T-cell (primary cell): ENCODE measurements at places on chromosomes 13 and 19. TPM values are rescaled to one million over a fixed set of nuclear protein-coding genes. Genes with fewer than 3 reads are reported as not detected.

ARHGEF18 gene
- 145 TPM for total RNA-seq

KLF1 gene
- 0.38 TPM for total RNA-seq

DNA sequence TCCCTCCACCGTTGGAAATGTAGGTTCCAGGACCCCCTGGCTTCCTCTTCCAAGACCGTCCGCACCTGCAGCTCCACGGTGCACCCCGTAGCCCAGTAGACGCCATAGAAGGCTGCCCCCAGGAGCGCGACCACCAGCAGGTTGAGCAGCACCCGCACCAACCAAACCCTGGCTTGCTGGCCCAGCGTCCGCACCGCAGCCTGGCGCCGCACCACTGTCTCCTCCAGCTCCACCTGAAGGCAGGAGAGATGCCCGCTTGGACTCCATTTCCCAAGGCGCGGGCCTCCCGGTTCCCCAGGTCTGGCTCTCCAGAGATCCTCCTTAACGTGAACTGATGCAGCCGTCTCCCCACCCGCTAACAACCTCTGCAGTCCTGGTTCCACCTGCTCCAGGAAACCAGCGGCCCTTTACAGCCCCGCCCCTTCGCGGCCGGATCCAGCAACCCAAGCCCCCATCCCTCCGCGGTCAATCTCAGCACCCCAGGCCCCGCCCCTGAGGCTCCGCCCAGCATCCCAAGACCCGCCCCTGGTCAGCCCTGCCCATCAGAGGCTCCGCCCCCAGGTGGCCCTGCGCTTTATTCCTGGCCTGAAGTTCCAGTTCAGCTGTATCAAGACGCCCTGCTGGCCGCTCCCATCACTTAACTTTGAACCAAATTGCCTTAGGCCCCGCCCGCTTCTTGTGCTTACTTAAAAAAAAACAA is 5.0 kb upstream of the LENG1 start:
- DNase-seq, result no peak
- H3K27ac ChIP-seq, result no peak overlapping the region
- no peaks in the 10 kb centered on the region for H3K36me3 ChIP-seq
- H3K27me3 ChIP-seq, result no peaks in the 10 kb centered on the region

LPAR6 gene
- 74.2 TPM for total RNA-seq

DNA sequence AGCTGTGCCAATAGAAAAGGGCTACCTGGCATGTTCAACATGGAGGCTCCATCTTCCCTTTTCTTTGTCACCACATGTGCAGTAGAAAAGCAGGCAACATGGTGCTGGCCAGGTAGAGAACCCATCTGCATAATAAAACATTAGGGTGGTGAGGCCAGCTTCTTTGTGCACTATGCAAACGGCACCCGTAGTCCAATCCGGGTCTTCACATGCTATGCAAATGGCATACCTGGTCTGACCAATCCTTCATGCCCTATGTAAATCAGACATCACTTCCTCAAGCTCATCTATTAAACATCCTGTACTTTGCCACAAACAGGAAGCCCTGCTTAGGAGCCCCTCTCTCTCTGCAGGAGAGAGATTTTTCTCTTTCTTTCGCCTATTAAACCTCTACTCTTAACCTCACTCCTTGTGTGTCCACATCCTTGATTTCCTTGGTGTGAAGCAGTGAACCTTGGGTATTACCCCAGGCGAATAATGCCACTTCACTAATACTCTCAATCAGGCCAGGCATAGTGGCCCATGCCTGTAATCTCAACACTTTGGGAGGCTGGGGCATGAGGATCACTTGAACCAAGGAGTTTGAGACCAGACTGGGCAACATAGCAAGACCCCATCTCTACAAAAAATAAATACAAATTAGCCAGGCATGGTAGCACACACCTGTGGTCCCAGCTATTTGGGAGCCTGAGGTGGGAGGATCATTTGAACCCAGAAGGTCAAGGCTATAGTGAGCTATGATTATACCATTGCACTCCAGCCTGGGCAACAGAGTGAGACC is 111.3 kb upstream of the MRI1 start:
- H3K27ac ChIP-seq, result no peak overlapping the region
- no peak for DNase-seq
- no peaks in the 10 kb centered on the region for H3K4me1 ChIP-seq
- peaks cover 2% of the 10 kb centered on the region for H3K27me3 ChIP-seq
- no peaks in the 10 kb centered on the region for H3K36me3 ChIP-seq
